Osteoblast (primary cell): ENCODE measurements at places on chromosomes 6 and 20. TPM values are rescaled to one million over a fixed set of nuclear protein-coding genes. Genes with fewer than 3 reads are reported as not detected.

Gene SAMD5
- total RNA-seq = 0.59 and 1.1 TPM in 2 replicates

Gene IL20RA
- 0.29 and 0.36 TPM in 2 replicates for total RNA-seq

Gene EYS
- under 0.01 TPM in 2 replicates for total RNA-seq

Gene MOXD1
- total RNA-seq = 17.1 and 19.5 TPM in 2 replicates

Gene TPD52L1
- 22.7 and 35.5 TPM in 2 replicates for total RNA-seq

Gene SLCO4A1
- under 0.01 TPM in 1 of 2 replicates, not detected in the other for total RNA-seq

Gene FKBP1A
- total RNA-seq = 150 and 154 TPM in 2 replicates

Gene PRND
- total RNA-seq = not detected in 2 replicates

Gene RIPOR2
- total RNA-seq = 1.4 and 2.1 TPM in 2 replicates

Gene ADGB
- total RNA-seq = under 0.01 TPM in 1 of 2 replicates, not detected in the other

Gene GLP1R
- not detected in 2 replicates for total RNA-seq

Gene FOXO3
- 52.2 and 53.2 TPM in 2 replicates for total RNA-seq

Gene IL22RA2
- not detected in 2 replicates for total RNA-seq

Gene TXLNB
- total RNA-seq = 0.59 and 1.8 TPM in 2 replicates

Gene ANKRD66
- total RNA-seq = not detected in 2 replicates

Gene MEP1A
- not detected in 2 replicates for total RNA-seq

Gene C6orf15
- not detected in 2 replicates for total RNA-seq

Gene HLA-DRA
- total RNA-seq = 5.8 and 50.7 TPM in 2 replicates

Gene RIPPLY2
- under 0.01 TPM in 1 of 2 replicates, not detected in the other for total RNA-seq

Gene MYH7B
- 0.29 and 0.36 TPM in 2 replicates for total RNA-seq

Gene WFDC2
- total RNA-seq = not detected in 2 replicates

Gene SLC2A10
- 44.2 and 47.4 TPM in 2 replicates for total RNA-seq

Gene SLC52A3
- not detected in 2 replicates for total RNA-seq

Gene ATP6V1G2
- total RNA-seq = 2.2 and 2.9 TPM in 2 replicates

Gene RFX6
- not detected in 2 replicates for total RNA-seq

Gene SEC23B
- total RNA-seq = 30.8 and 31.5 TPM in 2 replicates

Gene FAM162B
- 0.36 TPM in 1 of 2 replicates, not detected in the other for total RNA-seq

Gene RIMS1
- total RNA-seq = 8.3 and 13.4 TPM in 2 replicates

Gene BMP2
- 1.8 TPM in 2 replicates for total RNA-seq

Gene SMIM28
- total RNA-seq = not detected in 2 replicates

Gene LPA
- not detected in 2 replicates for total RNA-seq

Gene SDCBP2
- total RNA-seq = 2.2 and 3.2 TPM in 2 replicates

Gene PGM3
- total RNA-seq = 85.5 and 93.0 TPM in 2 replicates

Gene CRISP3
- total RNA-seq = not detected in 2 replicates

Gene SLC22A7
- not detected in 2 replicates for total RNA-seq

Gene SGK1
- 69.8 and 91.6 TPM in 2 replicates for total RNA-seq

Gene PCK1
- not detected in 2 replicates for total RNA-seq

Gene SNAP25
- 1.8 TPM in 2 replicates for total RNA-seq

Gene FOXA2
- total RNA-seq = not detected in 2 replicates

Gene CST5
- not detected in 2 replicates for total RNA-seq

Gene E2F1
- 1.4 and 2.4 TPM in 2 replicates for total RNA-seq

Gene SLC17A3
- not detected in 2 replicates for total RNA-seq

Gene TSPO2
- not detected in 2 replicates for total RNA-seq

Gene POM121L2
- under 0.01 TPM in 1 of 2 replicates, not detected in the other for total RNA-seq

Gene RSPH3
- total RNA-seq = 8.3 and 10.3 TPM in 2 replicates

Gene EBF4
- total RNA-seq = under 0.01 and 0.29 TPM in 2 replicates
